ENCODE measurements at places on chromosomes 5 and 9.

DNA sequence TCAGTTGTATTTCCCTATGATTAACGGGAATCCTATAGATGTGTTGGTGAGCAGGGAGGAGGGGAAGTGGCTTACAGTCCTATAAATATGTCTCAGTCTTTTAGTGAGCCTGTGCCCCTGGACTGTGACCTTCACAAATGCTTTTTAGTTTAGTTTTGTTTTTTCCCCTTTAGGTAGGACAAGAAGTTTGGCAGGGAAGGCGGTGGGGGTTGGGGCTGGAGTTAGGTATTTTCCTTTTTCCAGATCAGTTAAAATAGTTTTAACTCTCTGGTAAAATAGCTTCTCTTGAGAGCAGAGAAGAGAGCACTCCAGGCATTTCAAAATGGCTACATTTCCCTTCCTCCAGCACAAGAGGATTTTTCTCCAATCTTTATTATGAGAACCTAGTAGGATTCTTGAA is 272.1 kb downstream of the SPATA31D1 start:
- no peak for DNase-seq

DNA sequence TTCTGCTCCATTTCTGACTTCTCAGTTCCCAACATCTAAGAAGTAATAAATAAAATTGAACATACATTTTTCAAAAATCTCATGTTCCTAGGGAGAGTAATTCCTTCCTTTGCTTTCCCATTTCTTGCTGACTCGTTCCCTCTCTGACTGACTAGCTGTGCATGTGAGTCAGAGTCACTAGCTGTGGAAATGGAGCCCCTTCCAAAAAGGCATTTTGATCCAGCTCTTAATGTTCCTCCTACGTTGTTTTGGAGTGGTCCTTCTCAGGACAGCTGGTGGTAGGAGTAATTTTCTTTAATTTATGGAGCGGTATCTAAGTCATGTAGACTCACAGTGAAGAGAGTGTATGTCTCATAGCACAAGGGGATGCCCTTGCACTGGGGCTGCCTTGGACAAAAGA is 460.2 kb downstream of the GADD45G start:
- DNase-seq, result no peak

DNA sequence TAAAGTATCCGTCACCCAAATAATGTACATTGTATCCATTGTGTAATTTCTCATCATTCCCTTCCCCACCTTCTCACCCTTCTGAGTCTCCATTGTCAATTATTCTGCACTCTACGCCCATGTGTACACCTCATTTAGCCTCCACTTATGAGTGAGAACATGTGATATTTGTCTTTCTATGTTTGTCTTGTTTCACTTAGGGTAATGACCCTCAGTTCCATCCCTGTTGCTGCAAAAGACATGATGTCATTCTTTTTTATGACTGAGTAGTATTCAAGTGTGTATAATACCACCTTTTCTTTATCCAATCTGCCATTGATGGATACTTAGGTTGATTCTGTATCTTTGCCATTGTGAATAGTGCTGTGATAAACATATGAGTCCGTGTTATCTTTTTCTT is 4.9 kb upstream of the SPATA31C2 start:
- DNase-seq, result no peak

DNA sequence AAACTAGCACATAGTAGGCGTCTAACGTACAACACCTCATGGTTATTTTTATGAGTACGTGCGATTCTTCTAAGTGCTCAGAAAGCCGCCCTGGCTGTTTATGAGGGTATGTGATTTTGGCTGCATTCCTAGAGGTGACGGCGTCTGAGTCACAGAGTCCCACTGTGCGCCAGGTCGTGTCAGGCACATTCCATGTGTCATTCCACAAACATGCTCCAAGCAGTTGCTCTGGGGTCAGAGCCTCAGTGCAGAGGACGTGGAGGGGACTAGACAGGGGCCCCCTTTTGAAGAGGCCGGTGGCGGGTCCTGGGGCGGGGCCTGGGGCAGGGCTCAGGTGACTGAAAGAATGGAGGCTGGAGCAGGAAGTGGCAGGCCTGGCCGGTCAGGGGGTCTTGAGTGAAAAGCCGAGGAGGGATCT is 51.9 kb downstream of the NEK6 start:
- DNase-seq, result no peak

DNA sequence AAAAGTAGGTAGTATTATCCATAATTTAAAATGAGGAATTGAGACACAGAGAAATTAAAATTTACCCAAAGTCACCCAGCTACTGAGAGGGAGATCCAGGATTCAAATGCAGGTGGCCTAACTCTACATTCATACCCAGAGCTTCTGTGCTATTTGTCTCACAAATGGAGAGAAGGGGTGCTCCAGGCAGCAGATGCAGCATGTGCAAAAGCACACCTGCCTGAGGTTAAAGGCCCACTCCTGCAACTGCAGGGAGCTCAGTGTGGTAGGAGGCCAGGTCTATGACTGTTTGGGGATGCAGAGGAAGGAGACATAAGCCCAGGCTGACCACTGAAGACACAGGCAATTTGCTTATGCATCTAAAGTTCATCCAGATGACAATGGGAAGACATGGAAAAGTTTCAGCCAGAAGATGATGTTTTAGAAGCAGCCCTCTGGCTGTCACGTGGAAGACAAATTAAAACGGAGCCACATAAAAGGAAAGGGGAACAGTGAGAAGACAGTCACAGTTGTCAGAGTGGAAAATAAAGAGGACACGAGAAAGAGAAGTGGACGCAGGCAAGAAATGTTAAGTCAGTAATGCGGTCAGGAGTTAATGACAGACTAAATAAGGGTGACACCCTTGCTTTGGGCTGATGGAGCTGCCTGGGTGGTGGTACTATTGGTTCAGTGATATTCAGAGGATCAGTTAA is 214.7 kb downstream of the EBF1 start:
- DNase-seq, result no peak

- DNase-seq, result no peak
Observed at GRCh38 chr9:71036501-71036900, 84.9 kb downstream of the TRPM3 start.

DNA sequence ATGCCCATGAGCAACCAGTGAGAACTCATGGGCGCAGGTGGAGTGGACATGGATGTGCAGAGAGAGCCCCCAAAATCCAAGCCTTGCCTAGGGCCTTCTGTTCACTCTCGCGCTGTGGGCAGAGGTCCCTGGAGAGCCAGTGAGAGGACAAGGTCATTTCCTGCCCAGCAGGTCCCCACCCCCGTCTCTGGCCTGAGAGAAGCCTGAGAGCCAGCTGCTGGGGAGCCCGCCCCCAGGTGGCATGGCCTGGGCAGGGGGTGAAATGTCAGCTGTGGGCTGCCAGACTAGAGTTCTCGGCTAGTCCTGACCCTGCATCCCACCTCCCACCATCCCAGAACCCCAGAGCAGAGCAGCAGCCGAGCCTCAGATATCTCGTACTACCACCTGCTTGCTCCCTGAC is 85.3 kb downstream of the BARX1 start:
- no peak for DNase-seq
